Activated B cell treated with CpG ODN at 0.5 μM for 24 hours (primary cell): ENCODE measurements at places on chromosomes 5 and 9. TPM values are rescaled to one million over a fixed set of nuclear protein-coding genes. Genes with fewer than 3 reads are reported as not detected.
A peak's percentile ranks its signal among the peaks of the same experiment; 100 is the strongest.

DNA sequence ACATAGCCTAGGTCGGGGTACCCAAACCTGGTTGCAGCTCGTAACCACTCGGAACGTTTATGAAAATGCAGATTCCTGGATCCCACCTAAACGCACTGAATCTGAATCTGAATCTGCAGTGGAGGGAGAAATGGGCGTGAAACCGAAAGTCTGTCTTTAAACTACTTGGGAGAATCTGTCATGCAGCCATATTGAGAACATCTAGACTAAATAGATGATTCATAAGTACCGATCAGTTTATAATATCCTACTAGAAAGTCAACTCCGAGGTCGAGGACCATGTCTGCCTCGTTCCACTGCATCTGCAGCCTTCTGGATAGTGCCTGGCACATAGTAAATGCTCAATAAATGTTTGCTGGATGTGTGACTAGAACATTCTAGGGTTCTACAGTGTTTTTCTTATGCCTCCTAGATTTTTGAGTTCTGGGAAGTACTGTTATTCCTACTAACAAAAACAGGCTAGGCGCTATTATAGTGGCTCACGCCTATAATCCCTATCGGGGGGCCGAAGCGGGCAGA is 632 bp downstream of the COQ4 start:
- H3K36me3 ChIP-seq, result peaks cover 36% of the 10 kb centered on the region
- H3K27me3 ChIP-seq, result no peaks in the 10 kb centered on the region
- H3K4me3 ChIP-seq, result peak overlapping the region; percentile 92
- H3K4me1 ChIP-seq, result peaks cover 19% of the 10 kb centered on the region
- no peak for DNase-seq

DNA sequence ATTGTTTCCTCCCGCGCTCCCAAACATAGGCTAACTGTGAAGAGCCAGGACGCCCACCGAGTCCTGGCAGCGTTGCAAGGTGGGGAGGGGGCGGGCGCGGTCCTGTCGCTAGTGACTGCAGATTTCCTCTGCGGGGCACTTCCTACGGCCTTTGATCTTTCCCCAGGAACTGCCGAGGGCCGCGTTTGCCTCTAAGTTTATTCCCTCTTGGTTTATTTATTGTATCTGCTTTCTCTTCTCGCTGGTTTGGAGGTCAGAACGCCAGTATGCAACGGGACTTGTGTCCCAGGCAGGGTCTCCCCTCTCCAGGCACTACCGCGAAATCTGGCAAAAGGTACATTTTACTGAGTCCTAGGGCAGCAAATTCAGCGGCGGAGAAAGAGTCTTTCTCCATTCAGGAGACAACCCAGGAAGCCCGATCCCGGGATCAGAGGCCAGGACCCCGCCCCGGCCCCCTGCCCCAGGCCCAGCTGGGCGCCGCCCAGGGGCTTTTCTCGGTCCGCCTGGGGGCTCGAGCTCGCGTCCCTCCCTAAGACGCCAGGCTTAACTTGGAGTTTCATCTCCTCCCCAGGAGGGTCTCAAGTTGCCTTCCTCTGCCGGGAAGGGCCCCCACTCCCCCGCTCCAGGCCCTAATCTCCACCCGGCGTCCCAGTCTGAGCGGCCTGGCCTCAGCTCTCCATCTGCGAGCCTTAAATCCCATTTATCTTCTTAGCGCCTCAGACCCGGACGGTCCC is 884 bp upstream of the EGFLAM start:
- H3K27me3 ChIP-seq, result peaks cover 54% of the 10 kb centered on the region
- no peak overlapping the region for H3K27ac ChIP-seq
- H3K36me3 ChIP-seq, result no peaks in the 10 kb centered on the region
- no peak overlapping the region for H3K4me3 ChIP-seq
- peaks cover 6% of the 10 kb centered on the region for H3K4me1 ChIP-seq

DNA sequence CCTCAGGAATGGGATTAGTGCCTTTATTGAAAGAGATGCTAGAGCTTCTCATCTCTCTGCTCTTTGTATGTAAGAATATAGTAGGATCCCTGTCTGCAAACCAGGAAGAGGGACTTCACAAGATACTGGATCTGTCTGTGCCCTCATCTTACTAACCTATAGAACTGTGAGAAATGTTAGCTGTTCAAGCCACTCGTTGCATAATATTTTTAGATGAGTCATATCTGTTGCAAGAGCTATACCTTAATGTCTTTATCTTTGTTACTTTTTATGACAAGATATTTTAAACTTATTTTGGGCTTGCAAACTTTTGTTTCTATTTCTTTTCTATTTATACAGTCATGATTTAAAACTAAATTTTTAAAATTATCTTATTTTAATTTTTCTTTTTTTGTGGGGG is 1296.8 kb upstream of the CDH6 start:
- no peaks in the 10 kb centered on the region for H3K36me3 ChIP-seq
- H3K27me3 ChIP-seq, result no peaks in the 10 kb centered on the region
- no peaks in the 10 kb centered on the region for H3K4me1 ChIP-seq
- DNase-seq, result no peak
- H3K27ac ChIP-seq, result no peak overlapping the region

DNA sequence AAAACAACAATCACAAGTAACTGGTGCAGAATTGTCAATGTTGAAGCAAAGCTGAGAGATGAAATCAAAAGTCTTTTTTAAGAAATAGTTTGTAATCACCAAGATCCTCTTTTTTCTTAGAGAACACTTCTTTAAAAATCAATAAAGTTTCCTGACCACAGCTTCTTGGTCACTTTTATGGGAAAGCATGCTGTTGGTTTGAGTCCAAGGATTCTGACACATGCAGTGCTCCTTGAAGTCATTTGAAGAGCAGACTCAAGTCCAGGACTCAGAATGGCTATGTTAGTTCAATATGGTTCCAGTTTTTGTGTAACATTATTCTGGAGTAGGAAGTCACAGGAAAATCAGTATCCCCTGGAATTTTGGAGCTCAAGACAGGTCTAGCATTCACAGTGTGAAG is 480.6 kb downstream of the NR2F1-AS1 start:
- H3K27me3 ChIP-seq, result no peaks in the 10 kb centered on the region
- no peak for DNase-seq
- no peak overlapping the region for H3K27ac ChIP-seq

DNA sequence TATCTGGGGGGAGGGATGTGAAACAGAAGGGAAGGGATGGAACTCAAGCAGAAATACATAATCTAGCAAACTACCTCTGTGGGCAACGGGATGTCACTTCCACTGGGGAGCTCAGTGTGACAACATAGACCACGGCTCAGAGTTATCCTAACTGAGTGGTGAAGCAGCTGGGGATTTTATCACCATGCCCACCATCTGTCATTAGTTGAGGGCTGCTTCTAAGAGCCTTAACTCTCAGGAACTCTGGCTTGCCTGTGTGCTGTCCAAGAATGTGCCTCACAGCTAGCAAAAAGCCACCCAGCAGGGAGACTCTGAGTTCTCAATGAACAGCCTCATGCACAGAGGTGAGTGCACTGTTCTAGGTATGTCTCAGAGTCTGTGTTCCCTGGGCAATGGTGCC is 90.6 kb upstream of the CXCL14 start:
- no peaks in the 10 kb centered on the region for H3K27me3 ChIP-seq
- no peak overlapping the region for H3K4me3 ChIP-seq
- no peak for DNase-seq
- no peaks in the 10 kb centered on the region for H3K4me1 ChIP-seq
- H3K27ac ChIP-seq, result no peak overlapping the region
- no peaks in the 10 kb centered on the region for H3K36me3 ChIP-seq

DNA sequence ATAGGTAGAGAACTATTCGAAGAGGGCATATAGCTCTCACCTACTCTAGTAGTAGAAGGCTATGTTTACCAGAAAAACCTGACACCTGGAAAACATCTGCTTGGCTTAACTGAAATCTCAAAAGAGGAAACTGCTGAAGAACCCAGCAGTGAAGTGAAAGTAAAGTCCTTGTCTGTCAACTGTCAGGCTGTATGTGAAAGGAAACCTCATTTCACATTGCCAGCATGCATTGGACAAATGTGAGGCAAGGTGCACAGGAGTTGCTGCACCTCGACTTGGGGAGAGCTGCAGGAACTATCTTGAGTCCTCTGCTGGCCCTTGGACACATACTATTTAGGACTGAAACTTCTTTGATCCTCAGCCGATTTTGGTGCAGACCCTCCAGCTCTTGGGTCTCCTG is 53.3 kb downstream of the NREP start:
- no peaks in the 10 kb centered on the region for H3K36me3 ChIP-seq
- H3K27ac ChIP-seq, result no peak overlapping the region
- peak overlapping the region; percentile 11 for H3K4me3 ChIP-seq
- peaks cover 14% of the 10 kb centered on the region for H3K4me1 ChIP-seq
- no peak for DNase-seq

GRCh38 chr9:118987167-118987566 is 382.1 kb downstream of the BRINP1 start:
- no peaks in the 10 kb centered on the region for H3K4me1 ChIP-seq
- no peak overlapping the region for H3K4me3 ChIP-seq
- no peaks in the 10 kb centered on the region for H3K36me3 ChIP-seq
- no peak for DNase-seq
- H3K27ac ChIP-seq, result no peak overlapping the region
- H3K27me3 ChIP-seq, result no peaks in the 10 kb centered on the region

DNA sequence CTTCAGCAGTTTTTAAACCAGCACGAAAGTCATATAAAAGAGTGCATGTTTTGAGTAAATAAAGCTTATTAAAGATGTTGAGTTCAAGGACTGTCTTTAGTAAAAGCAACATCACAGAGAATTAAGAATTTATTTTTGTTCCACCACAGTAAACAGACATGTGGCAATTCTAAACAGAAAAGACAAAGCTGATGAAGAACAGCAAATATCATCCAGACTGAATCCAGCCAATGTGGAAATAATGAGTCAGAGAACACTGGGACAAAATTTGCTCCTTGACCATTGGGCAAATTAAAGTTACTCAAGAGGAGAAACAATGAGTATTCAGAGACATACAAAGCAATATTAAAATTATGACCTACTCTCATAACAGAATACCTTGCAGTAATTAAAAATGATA is 28.8 kb downstream of the OR2K2 start:
- H3K4me1 ChIP-seq, result no peaks in the 10 kb centered on the region
- no peak overlapping the region for H3K4me3 ChIP-seq
- H3K36me3 ChIP-seq, result no peaks in the 10 kb centered on the region
- no peak for DNase-seq

DNA sequence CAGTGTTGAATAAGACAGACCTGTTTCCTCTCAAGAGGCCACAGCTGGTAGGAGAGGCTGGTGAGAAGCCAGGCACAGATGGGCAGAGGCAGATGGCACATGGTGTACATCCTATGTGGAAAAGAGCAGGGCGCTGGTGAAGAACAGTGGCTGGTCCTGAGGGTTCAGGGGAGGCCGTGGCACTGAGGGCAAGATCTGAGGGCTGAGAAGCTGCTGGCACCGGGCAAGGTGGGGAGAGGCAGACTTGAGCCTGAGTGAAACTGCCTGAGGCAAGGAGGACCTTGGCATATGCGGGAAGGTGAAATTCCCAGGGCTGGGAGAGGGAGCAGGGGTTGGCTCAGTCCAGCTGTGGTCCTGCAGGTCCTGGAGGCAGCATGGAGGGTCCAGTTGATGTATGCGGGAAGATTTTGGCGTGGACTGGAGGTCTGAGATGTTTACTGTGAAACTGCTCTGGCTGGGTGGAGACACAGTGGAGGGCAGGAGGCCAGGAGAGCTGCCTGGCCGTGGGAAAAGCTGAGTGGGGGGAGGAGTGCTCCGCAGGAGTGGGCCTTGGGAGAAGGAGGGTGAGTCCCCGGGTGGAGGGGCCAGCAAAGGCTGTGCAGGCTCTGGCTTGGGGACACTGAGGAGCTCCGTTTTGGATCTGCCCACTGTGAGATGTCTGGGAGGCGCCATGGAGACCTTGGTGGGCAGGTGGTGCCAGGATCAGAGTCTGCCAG is 2.6 kb downstream of the MAN1B1 start:
- H3K4me1 ChIP-seq, result peaks cover 30% of the 10 kb centered on the region
- peak overlapping the region; percentile 19 for H3K27ac ChIP-seq
- peaks cover 33% of the 10 kb centered on the region for H3K36me3 ChIP-seq
- no peaks in the 10 kb centered on the region for H3K27me3 ChIP-seq
- no peak for DNase-seq

GRCh38 chr5:149212198-149212951 is 59.3 kb upstream of the AFAP1L1 start:
- no peak overlapping the region for H3K4me3 ChIP-seq
- DNase-seq, result no peak
- no peak overlapping the region for H3K27ac ChIP-seq
- H3K36me3 ChIP-seq, result no peaks in the 10 kb centered on the region
- no peaks in the 10 kb centered on the region for H3K4me1 ChIP-seq

GRCh38 chr5:98786191-98786853 is 12.9 kb downstream of the RGMB start:
- peaks cover 51% of the 10 kb centered on the region for H3K36me3 ChIP-seq
- H3K27ac ChIP-seq, result no peak overlapping the region
- DNase-seq, result no peak
- H3K4me1 ChIP-seq, result peaks cover 15% of the 10 kb centered on the region

GRCh38 chr5:34494111-34494755 is 161.9 kb upstream of the RAI14 start:
- no peak for DNase-seq
- no peak overlapping the region for H3K27ac ChIP-seq
- H3K36me3 ChIP-seq, result no peaks in the 10 kb centered on the region
- H3K27me3 ChIP-seq, result peaks cover 2% of the 10 kb centered on the region

DNA sequence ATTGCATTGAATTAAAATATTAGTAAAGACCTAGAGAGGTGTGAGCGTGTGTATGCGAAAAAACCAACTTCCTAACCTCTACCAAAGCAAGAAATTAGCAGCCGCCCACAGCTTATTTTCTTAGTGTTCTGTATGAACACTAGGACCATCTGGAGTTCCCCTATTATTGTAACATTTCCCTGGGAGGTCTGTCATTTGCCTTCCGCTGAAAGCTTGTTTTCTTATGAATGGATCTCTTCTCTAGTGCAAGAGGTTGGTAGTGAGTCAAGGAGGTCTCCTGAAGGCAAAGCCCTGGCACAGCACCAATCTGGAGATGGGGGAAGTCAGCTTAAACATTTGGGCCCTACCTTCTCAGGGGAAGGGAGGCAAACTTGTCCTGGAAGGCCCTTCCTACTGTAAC is 10.8 kb downstream of the TNFSF8 start:
- H3K27me3 ChIP-seq, result peaks cover 14% of the 10 kb centered on the region
- peak overlapping the region; percentile 20 for H3K27ac ChIP-seq
- DNase-seq, result no peak

- peaks cover 20% of the 10 kb centered on the region for H3K4me1 ChIP-seq
- H3K27me3 ChIP-seq, result no peaks in the 10 kb centered on the region
- H3K4me3 ChIP-seq, result peak overlapping the region; percentile 2
- H3K27ac ChIP-seq, result no peak overlapping the region
- no peak for DNase-seq
Measured at GRCh38 chr5:151019331-151019730, 1.1 kb upstream of the GPX3 start.

DNA sequence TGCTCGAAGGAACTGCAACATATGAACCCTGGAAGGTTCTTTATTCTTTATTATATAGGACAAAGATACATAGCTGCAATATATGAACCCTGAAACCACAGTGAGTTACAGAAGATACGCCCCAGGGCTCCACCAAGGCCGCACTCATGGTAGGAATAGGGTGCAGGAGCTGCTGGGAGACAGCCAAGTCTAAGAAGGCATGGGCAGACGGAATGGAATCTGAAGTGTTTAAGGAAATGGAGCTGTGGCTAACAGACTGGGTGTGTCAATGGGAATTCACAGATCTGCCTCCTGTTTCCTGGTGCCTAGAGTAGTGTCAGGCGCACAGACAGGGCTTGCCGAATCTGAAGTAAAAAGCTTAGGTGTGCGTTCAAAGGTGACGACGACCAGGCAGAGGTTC is 286.4 kb downstream of the DENND1A start:
- H3K4me1 ChIP-seq, result peaks cover 1% of the 10 kb centered on the region
- no peak overlapping the region for H3K27ac ChIP-seq
- no peak for DNase-seq
- no peak overlapping the region for H3K4me3 ChIP-seq

LOX gene
- total RNA-seq, result not detected in 2 replicates

GDF9 gene
- total RNA-seq, result 0.29 and 0.39 TPM in 2 replicates

CCL27 gene
- not detected in 2 replicates for total RNA-seq

PCDHGA10 gene
- total RNA-seq, result 1.2 and 1.3 TPM in 2 replicates

FRMD3 gene
- 0.91 and 1.3 TPM in 2 replicates for total RNA-seq

FGF18 gene
- 0.15 TPM in 1 of 2 replicates, not detected in the other for total RNA-seq

LVRN gene
- not detected in 2 replicates for total RNA-seq

GRIA1 gene
- not detected in 2 replicates for total RNA-seq

RANBP3L gene
- 0.13 TPM in 1 of 2 replicates, not detected in the other for total RNA-seq
